ENCODE measurements at places on chromosomes 3 and 15. TPM values are rescaled to one million over a fixed set of nuclear protein-coding genes. Genes with fewer than 3 reads are reported as not detected.

The ATP13A5 gene
- 0.88 TPM for polyA plus RNA-seq

DNA sequence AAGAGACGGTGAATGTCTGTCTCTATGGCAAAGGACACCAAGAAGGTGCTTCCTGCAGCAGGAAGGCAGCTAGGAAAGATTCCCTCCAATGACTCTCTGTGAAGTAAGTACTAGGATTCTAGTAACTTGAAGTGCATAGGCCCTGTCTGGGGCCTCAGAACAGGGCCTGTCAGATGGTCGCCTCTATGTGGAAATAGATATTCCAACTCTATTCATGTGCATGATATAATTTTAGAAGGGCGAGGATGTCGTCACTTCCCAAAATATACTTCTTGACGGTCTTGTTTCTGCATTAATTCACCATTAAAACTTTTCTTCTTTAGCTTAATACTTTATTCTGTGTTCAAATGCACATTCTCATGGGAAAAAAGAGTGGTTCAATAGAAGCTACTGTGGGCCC, 167.0 kb downstream of the TLE3 start:
- DNase-seq: no peak

DNA sequence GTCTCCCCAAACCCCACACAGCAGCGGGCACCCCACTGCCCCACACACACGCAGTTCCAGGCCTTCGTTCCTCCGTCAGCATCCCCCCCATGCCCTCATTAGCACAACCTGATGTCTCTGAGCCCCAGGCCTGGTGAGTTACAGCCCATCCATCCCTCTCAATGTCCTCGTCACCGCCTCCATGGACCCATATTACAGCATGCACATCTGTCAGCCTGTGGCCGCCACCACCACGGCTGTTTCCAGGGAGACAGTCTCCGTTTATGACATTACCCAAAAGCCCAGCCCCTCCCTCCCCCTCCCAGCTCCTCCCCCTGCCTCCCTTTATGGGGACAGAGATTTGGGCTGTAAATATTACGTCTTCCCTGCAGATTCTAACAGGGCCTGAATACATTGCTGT, 143.1 kb upstream of the LINGO1 start:
- no peak for DNase-seq

The APPL1 gene
- 35.9 TPM for polyA plus RNA-seq

- DNase-seq: peak; percentile 63
These were observed 192.7 kb upstream of the LRIG1 start for GRCh38 chr3:66693461-66694031.

- DNase-seq: no peak
These were observed 28.1 kb upstream of the KLHL6 start for GRCh38 chr3:183583331-183584245.

- DNase-seq: no peak
These were observed 299.5 kb upstream of the RASGRP1 start for GRCh38 chr15:38864122-38864521.

GRCh38 chr3:37115446-37115845, 58.9 kb downstream of the LRRFIP2 start:
- DNase-seq: no peak

The TADA3 gene
- 68.8 TPM for polyA plus RNA-seq

The LTK gene
- polyA plus RNA-seq: 22.8 TPM

The CCDC80 gene
- polyA plus RNA-seq: 59.4 TPM

The GPR149 gene
- 0.14 TPM for polyA plus RNA-seq

DNA sequence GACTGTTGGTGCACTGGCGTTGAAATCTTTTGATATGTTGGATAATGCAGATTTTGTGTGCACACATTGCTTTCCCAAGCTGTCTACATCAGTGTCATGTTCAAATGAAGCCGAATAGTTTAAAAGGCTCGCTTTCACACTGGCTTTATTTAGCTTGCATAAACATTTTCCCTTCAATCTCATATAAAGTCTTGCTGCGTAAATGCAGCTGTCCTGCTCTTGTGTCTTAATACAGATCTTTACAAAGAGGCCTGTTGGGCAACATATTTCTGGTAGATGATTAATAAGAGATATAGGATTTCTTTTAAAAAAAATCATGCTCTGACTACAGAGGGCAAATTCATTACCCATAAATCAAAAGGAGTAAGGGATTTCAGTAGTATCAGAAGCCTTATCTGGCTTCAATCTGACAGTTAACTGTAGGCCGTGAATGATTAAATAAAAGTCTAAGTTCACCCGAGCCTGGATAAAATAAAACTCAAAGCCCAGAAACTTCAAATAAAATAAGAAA, 937.2 kb downstream of the FHIT start:
- DNase-seq: no peak

The ACSBG1 gene
- 0.44 TPM for polyA plus RNA-seq

DNA sequence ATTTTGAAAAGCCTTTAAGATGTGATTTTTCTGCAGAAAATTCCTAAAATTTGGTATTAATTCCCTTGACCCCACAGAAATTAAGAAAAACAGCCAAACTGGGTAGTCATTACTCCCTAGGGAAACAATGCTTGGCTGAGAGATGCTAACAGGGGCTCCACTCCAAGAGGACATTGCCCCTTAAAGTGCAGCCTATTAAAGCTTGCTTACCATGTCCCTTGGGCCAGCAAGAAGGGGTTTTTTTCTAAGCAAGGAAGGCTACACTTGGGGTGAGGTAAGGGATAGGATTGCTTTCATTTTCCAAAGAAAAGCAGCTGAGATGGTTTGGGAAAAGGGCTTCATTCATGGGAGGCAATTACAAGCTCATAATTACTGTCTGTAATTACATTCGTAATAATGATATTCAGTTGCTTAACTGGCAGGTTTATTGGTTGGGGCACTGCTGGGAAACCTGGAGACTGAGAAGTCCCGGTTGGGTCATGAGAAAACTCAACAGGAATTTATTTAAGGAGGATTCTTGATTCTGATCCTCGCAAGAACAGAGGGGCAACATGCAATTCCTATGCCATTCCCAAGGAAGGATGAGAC, 247.5 kb downstream of the NR1D2 start:
- no peak for DNase-seq

- no peak for DNase-seq
These were observed 26.3 kb upstream of the TRIM59 start for GRCh38 chr3:160475884-160476283.

The CLEC3B gene
- 126 TPM for polyA plus RNA-seq

GRCh38 chr3:116413319-116413718, 32.0 kb downstream of the LSAMP start:
- DNase-seq: no peak

DNA sequence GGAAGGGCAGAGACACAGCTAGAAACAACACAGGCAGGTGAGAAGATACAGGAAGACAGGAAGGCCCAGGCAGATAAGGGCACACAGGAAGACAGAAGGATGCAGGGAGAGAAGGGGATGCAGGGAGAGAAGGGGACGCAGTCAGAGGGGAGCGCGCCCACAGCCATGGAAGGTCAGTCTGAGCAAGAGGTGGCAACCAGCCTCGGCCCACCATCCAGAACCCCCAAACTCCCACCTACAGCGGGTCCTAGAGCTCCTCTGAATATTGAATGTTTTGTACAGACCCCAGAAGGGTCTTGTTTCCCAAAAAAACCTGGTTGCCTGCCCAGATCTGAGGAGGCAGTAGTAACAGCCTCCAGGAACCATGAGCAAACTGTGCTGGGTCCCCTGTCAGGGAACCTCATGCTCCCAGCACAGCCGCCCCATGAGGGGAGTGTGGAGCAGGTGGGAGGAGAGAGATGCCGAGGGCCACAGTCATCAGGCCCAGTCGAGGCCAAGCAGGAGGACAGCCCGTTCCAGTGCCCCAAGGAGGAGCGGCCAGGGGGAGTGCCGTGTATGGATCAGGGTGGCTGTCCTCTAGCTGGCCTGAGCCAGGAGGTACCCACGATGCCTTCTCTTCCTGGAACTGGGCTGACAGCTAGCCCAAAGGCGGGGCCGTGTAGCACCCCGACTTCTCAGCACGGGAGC, 27.6 kb upstream of the SLC28A1 start:
- no peak for DNase-seq

The MEX3B gene
- polyA plus RNA-seq: 13.3 TPM

The ADIPOQ gene
- polyA plus RNA-seq: 7.3 TPM

DNA sequence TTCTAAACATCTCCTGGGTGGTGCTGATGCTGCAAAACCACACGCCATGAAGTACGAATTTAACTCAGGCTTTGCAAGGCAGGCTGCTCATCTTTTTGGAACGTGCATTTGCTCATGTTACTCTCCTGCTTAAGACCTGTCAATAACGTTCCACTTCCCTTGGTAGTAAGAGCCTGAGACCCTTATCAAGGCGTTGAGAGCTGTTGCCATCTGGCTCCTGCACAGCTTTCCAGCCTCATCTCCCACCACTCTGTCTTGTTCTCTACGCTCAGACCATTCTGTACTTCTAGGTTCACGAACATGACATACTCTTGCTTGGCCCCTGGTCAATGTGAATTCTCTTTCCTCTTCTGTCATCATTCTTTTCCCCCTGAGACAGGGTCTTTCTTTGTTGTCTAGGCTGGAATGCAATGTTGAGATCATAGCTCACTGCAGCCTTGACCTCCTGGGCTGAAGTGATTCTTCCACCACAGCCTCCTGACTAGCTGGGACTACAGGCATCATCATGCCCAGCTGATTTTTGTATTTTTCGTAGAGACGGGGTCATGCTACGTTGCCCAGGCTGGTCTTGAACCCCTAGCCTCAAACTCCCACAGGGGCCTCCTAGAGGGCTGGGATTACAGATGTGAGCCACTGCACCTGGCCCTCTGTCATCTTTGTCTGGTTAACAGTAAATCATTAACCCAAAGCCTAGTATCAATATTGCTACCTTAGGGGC, 202.8 kb downstream of the CADPS start:
- DNase-seq: no peak

The TRH gene
- polyA plus RNA-seq: not detected

The SLC28A1 gene
- polyA plus RNA-seq: 0.32 TPM

- DNase-seq: no peak
These were observed 22.3 kb downstream of the ANKDD1A start for GRCh38 chr15:64934023-64934422.

- no peak for DNase-seq
These were observed 59.7 kb upstream of the NPHP3 start for GRCh38 chr3:132781922-132782321.

DNA sequence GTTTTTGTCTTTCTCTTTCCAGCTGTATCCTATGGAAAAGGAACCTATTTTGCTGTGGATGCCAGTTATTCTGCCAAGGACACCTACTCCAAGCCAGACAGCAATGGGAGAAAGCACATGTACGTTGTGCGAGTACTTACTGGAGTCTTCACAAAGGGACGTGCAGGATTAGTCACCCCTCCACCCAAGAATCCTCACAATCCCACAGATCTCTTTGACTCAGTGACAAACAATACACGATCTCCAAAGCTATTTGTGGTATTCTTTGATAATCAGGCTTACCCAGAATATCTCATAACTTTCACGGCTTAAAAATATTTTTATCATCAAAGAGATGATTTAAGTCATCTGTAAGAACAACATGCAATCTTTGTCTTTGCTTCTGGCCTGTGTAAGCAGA, 44.9 kb upstream of the PARP14 start:
- no peak for DNase-seq

DNA sequence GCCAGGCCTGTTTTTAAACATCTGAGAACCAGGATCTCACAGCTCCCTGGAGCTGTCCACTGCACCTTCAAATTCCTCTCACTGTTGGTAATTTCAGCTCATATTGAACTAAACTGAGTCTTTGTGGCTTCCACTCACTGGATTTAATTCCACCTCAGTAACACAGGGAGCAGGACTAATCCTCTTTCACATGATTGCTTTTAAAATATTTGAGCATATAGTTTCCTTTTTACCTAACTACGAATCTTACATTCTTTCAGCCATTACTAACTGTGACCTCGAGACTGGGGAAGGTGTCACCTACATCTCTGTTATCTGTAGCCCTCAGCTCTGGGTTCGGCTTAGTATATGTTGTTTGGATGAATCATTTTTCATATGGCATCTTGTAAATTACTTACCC, 194.3 kb upstream of the C2CD4B start:
- no peak for DNase-seq

The BDH1 gene
- polyA plus RNA-seq: 5.5 TPM

The RETNLB gene
- polyA plus RNA-seq: not detected

DNA sequence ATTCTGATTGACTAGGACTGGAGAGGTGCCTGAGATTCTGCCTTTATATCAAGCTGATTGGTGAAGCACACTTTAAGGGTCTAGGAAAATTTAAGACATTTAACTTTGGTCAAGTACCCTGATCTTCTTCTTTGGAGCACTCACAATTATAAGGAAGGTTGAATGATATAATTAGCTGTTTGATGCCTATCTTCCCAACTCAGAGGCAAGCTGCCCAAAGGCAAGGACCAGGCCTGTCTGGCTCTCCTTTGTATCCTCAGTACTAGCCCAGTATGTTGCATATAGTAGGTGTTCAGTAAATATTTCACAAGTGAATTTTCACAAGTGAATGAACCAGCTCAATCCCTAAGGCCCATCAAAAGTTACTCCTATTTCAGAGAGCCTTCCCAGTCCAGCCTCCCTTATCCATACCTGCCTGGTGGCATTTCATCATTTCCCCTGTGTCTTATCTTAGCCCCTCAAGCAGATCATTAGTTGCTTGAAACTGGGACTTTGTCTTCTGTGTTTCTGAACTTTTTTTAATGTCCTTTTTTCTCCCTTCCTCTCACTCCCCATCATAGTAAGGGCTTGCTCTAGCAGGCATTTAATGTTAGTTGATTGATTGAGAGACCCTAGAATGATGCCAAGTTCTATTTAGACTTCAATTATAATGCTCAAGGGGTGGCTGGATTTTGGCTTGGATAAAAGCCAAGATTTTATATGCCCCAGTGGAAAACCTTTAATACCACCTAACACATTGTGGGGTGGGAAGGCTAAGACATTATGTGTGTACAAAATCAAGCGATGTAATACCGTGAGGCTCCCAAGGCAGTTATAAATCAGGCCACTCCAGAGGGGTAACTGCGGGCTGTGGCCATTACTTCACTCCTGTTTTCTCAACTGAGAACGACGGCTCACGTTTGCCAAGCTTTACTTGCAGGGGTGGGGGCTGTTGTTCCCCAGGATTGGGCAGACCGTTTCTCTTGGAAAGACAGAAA, 43.2 kb upstream of the BOC start:
- DNase-seq: no peak

- no peak for DNase-seq
These were observed 161.7 kb downstream of the MBNL1 start for GRCh38 chr3:152430223-152431002.

Measured in hindlimb muscle (tissue), 1 donor.